Right atrium auricular region (tissue), 2 donors: ENCODE measurements at places on chromosomes 3 and 15. TPM values are rescaled to one million over a fixed set of nuclear protein-coding genes. Genes with fewer than 3 reads are reported as not detected.

DNA sequence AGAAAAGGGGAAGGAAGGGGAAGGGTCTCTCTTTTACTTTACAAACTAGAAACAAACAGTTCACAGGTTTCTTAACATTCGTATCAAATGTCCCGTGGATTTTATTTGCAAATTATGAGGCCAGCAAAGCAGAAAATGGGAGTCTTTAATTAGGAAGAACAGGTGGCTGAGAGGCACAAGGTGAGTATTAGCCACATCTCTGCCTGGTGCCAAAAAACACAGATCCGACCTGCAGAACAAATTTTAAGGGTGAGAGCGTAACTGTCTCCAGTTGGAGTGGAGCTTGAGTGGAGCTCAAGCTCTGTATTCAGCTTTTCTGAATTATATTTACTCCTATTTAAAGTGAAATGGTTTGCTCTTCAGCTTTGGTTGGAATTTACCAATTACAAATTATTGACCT lies 1004.9 kb downstream of the FHIT start:
- H3K4me1 ChIP-seq, result no peaks in the 10 kb centered on the region
- H3K27ac ChIP-seq, result no peak overlapping the region
- no peak for DNase-seq
- no peaks in the 10 kb centered on the region for H3K27me3 ChIP-seq

- no peak for DNase-seq
- no peaks in the 10 kb centered on the region for H3K4me1 ChIP-seq
- no peaks in the 10 kb centered on the region for H3K27me3 ChIP-seq
- H3K36me3 ChIP-seq, result no peaks in the 10 kb centered on the region
- H3K4me3 ChIP-seq, result no peak overlapping the region
- H3K27ac ChIP-seq, result no peak overlapping the region
Observed at GRCh38 chr3:43434431-43434830, 148.1 kb downstream of the SNRK start.

GRCh38 chr15:70672081-70672480 lies 91.3 kb downstream of the UACA start:
- H3K36me3 ChIP-seq, result peaks cover 42% of the 10 kb centered on the region
- peaks cover 8% of the 10 kb centered on the region for H3K4me1 ChIP-seq

GRCh38 chr3:138691351-138691750 lies 82.8 kb downstream of the FAIM start:
- H3K27ac ChIP-seq, result no peak overlapping the region
- H3K36me3 ChIP-seq, result no peaks in the 10 kb centered on the region
- no peaks in the 10 kb centered on the region for H3K27me3 ChIP-seq
- H3K4me3 ChIP-seq, result no peak overlapping the region
- no peak for DNase-seq

RPP25 gene
- 9.4 TPM for total RNA-seq

BLM gene
- total RNA-seq, result 19.3 TPM

TM6SF1 gene
- total RNA-seq, result 30.2 TPM
